ENCODE measurements at places on chromosomes 7 and 10.

DNA sequence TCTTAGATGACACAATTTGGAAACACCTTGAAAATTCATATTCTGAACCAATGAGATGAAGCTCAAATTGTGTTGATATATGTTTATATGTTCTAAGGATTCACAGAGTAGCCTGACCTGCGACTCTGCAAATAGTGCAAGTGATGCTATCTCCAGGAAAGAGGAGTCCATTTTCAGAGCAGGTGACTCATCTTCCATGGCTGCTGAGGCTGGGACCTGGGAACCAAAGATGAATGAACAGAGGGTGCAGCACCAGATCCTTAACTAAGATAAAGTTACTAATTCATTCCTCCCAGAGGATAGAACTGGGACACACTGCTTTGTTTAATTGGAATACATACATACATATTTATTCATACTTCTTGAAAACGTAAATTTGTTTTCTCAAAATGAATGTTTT lies 240.6 kb upstream of the SEMA3C start:
- no peak for DNase-seq

DNA sequence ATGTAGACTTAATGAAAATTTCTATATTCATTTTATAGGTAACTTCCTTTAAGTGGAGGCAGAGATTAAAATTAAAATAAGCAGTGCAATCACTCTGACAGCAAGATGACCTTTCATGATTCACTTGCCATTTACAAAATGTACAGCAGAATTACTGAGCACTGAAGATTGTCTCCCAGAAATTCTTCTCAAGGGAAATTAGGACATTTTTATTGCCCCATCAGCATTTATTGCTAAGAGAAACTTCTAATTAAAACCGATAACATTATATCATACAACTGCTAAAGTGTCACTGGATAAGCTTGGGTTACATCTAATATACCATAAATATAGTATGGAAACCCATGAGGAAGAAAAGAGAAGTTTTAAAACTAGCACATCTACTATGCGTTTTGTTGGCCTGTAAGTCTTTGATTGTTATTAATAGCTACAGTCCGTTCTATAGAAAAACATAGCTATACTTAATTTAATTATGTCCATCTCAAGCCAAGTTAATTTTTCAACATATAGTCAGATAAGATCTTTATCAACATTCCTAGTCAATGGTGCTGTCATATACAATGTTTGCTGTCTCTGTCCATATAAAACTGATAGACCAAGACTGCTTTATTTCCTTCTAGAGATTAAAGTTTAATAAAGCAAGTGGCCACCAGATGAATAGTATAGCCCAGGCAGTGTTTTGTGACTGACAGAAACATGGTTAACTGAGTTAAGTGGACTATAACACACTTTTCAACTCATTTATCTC lies 217.1 kb upstream of the HGF start:
- no peak for DNase-seq

DNA sequence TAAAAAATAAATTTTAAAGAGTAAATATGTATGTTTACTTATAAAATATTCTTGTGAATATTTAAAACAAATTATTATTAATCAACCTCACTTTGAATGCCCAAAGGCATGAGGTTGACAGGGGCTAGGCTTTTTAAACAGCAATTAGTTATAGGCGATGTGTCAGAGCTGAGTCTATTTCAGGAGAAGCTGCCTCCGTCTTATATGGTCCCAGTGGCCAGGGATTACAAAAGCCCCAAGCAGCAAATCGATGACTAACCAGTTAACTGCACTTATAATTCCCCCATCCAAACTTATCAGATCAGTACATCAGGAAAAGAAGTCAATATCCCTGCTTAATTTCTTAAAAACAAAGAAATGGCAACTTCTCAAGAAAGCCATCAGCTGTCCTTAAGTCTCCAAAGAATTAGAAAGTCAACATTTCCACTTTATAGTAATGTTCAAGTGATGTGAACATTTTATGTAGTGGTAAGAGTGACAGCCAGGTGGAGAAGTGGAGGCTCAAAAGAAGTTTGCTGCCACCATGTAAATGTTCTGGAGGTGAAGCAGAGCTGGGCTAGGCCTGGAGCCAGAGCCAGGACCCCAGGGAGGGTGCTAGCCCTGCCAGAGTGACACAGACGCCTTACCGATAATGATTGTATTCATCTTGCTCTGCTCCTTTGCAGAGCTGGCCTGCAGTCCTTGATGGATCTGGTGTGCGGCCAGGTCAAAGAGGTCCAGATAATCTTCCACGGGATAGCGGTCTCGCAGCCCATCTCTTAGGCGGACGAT lies 51.5 kb downstream of the CHST15 start:
- DNase-seq, result no peak

DNA sequence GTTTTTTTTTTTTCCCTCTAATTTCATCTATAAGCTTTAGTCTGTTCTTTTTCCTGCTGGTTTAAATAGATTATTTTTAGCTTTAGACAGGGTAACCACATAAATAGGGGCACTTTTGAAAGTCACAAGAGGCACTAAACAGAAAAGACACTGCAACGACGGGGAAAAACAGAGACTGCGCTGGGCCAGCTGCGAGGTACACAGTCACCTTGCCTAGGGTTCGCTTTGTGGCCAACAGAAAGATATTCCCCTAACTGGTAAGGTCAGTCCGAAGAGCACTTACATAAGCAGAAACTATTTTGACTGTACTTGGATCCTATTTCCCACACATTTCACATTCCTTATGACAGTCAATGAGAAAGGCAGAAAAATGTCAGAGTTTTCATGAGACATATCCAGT lies 175.6 kb upstream of the PHF14 start:
- no peak for DNase-seq

GRCh38 chr7:132653366-132653930 lies 77.2 kb upstream of the PLXNA4 start:
- no peak for DNase-seq

GRCh38 chr7:133688483-133689239 lies 435.8 kb downstream of the EXOC4 start:
- DNase-seq, result no peak

DNA sequence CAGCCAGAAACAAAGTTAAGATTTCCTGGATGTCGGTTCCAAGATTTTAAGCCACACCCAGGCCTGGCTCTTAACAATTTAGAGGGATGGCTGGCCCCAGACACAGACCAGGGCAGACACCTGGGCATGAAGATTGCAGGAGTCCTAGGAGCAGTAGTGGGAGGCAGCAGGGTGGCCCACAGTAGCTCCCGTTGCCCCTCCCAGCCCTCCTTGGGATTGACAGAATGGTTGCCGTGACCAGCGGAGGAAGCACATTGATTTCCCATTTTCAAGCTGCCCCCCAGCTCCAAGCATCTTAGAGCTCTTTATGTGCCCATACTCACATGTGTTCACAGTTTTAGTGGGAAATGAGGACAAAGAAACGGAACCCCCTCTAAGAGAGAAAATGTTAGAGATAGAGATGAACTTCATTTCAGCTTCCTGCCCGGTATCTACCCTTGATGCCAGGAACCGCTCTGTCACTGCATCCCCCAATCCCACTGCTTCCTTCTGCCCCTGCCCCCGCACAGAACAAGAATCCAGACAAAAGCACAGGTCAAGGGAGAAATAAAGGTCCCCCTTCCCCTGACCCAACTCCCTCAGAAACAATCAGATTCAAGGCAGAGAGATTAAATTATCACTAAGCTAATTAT lies 101.1 kb downstream of the PLXNA4 start:
- DNase-seq, result no peak

DNA sequence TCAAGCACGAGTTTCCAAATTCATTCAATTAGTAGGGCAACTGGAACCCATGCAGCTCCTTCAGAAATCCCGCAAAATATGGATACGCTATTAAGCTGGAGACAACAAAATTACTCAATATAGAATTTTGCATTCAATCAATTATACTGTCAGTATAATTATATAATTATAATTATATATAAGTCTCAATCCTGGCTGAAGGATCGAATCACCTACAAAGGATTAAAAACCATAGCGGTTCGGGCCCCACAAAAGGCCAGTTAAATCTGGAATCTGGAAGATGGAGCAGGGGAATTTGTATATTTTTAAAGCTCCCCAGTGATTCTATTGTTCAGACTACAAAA lies 55.7 kb downstream of the FHIP2A start:
- DNase-seq, result no peak

DNA sequence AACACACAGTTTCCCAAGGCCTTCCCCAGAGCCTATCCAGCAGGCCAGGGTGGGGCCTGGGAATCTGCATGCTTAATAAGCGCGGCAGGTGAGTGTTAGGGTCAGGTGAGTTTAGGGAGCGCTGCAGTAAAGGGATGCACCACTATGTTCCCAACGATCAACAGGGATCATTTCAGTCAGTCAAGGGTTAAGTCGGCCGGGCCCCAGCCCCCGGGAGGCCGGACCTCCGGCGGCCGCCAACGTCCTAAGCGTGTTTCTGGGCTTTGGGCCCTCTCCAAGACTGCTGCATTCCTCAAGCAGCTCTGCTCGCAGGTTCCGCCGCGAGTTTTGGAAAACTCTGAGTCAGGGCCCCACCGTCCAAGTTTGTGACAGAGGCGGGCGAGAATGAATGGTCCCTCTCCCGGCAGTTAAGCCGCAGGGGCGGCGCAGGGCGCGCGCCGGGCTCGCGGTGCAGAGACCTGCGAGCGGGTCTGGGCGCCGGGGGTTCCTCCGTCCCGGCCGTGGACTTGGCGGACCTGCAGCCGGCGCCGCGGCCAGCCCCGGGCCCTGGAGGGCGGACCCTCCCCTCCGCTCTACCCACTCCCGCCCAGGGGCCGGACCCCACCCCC lies 81.6 kb downstream of the ARHGAP22 start:
- peak; percentile 26 for DNase-seq

DNA sequence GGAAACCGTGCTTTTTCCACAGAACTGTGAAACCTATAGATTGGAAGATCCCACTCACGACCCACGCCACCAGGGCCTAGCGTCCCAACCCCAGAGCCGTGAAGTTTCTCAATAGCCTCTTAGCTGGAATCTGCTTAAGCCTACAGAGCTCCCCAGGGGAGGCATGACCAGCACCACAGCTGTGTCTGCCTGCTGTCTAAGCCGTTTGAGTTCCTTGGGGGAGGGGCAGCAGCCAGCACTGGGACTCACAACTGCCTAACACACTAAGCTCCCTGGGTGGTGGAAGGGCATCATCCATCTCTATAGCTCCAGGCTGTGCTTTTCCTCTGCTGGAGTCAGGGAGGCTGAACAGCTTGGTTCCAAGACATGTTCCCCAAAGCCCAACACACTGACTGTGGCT lies 26.0 kb upstream of the TMEM140 start:
- no peak for DNase-seq

GRCh38 chr10:112832959-112833358 lies 117.1 kb upstream of the TCF7L2 start:
- no peak for DNase-seq

GRCh38 chr7:109126404-109127050 lies 556.9 kb downstream of the DNAJB9 start:
- peak; percentile 40 for DNase-seq

DNA sequence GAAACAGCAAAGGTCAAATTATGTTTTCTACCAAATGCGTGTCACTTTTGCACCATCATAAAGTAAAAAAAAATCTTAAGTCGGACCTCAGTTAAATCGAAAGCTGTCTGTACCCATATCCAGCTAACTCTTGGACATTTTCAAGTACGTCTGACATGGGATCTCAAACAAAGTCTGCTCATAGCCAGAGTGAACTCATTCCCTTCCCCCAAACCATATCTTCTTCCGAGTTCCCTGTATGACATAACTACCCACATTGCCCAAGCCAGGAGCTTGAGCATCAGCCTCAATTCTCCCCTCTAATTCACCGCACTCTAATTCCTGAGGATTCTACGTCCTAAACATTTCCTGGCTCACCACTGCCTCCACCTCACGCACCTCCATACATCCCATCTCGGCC lies 44.8 kb upstream of the TARP start:
- DNase-seq, result no peak

DNA sequence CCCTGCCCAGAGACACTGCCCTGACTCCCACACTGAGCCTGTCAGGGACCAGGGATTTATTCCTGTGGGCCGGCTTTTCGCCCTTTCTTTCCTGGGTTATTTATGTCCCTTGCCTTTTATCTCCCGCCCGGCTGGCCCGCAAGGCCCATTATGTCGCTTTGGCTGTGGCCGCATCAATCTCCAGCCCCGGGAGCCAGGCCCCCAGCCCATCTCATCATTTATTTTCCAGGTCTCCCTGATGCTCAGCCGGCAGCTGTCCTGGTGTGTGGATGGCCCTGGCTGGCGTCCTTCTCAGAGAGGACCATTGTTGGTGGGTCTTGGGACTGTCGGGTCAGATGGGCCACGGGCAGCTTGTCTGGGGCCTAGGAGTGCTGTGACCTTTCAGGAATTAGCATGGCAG lies 82.3 kb downstream of the FAM241B start:
- DNase-seq, result no peak

DNA sequence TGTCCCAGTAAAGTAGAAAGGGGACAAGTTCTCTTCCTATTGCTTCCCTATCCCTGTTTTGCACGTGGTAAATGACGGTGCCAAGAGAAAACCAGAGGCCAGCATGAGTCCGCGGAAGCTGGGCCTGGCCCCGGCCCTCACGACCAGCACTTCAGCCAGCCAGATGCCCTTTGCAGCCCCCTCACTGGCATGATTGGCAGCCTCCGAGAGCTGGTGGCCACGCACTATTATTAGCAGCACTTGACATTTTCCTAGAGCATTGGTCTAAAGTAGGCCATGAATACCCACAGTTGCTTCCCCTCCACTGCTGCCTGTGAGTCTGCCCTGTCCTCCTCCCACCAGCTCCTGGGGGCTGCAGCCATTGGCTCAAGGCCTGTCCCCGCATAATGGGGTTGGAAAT lies 369.1 kb downstream of the PLXNA4 start:
- no peak for DNase-seq

- no peak for DNase-seq
These were observed 170.6 kb downstream of the UBE2H start for GRCh38 chr7:129781928-129782817.

GRCh38 chr10:119705434-119705831 lies 20.4 kb upstream of the INPP5F start:
- no peak for DNase-seq

GRCh38 chr7:17099083-17099973 lies 199.1 kb upstream of the AHR start:
- DNase-seq, result no peak

GRCh38 chr7:99928994-99929729 lies at the start of gene GJC3:
Gene GJC3, minus strand, starts transcription at chr7:99929620. Its CDS starts 0 bp downstream, at chr7:99929620.
- peak; percentile 76 for DNase-seq

- no peak for DNase-seq
These were observed 15.4 kb downstream of the MALRD1 start for GRCh38 chr10:19063986-19064385.

DNA sequence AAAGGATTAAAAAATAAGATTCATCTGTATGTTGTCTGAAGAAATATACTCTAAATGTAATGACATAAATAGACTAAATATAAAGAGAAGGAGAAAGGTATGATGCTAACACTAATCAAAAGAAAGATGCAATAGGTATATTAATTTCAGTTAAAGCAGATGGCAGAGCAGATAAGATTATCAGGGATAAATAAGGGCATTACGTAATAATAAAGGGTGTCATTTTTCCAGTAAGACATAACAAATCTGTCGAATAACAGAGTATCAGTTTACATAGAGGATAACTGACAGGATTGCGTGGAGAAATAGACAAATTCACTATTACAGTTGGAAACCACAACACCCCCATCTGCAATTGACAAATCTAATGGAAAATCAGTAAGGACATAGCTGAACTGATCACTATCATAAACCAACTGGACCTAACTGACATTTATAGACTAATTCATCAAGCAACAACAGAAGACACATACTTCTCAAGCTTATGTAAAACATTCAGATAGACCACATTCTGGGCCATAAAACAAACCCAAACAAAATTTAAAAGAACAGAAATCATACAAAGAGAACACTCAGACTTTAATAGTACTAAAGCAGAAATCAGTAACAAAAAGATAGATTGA lies 384.1 kb upstream of the COBL start:
- no peak for DNase-seq

- DNase-seq, result no peak
These were observed 27.5 kb downstream of the ELMO1 start for GRCh38 chr7:37420946-37421695.

- no peak for DNase-seq
These were observed 2.7 kb downstream of the EPHA1 start for GRCh38 chr7:143406002-143406357.

All from kidney capillary endothelial cell (primary cell).